ENCODE measurements at places on chromosomes 6 and 20.

- DNase-seq = no peak
Measured at GRCh38 chr6:66662196-66662595, 955.2 kb upstream of the EYS start.

- no peak for DNase-seq
Measured at GRCh38 chr20:21096321-21097043, 9.7 kb downstream of the LINC00237 start.

- no peak for DNase-seq
Measured at GRCh38 chr6:47680051-47680450, 18.3 kb upstream of the ADGRF4 start.

- no peak for DNase-seq
Measured at GRCh38 chr6:73282871-73283270, 19.9 kb upstream of the KHDC1 start.

- peak; percentile 60 for DNase-seq
Measured at GRCh38 chr20:35953387-35954199, 709 bp downstream of the SCAND1 start.

DNA sequence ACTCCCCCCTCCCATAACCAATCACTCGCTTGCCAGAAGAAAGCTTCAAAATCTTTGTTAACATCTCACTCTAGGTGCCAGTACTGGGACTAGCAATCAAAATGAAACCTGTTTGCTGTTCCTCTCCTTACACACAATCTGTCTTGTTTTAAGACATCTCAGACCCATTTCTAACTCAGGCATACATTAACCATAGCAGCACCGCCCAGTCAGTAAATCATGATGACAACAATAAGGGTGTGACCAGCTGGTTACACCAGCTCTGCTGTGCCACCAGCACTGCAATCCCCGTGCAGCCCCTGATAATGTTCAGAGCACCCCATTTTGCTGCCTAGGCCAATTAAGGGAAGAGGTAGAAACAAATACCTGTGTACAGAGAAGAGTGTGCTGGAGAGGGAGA lies 185.2 kb upstream of the TAB2 start:
- no peak for DNase-seq

GRCh38 chr6:36068012-36068392 lies 40.4 kb downstream of the MAPK14 start:
- no peak for DNase-seq

DNA sequence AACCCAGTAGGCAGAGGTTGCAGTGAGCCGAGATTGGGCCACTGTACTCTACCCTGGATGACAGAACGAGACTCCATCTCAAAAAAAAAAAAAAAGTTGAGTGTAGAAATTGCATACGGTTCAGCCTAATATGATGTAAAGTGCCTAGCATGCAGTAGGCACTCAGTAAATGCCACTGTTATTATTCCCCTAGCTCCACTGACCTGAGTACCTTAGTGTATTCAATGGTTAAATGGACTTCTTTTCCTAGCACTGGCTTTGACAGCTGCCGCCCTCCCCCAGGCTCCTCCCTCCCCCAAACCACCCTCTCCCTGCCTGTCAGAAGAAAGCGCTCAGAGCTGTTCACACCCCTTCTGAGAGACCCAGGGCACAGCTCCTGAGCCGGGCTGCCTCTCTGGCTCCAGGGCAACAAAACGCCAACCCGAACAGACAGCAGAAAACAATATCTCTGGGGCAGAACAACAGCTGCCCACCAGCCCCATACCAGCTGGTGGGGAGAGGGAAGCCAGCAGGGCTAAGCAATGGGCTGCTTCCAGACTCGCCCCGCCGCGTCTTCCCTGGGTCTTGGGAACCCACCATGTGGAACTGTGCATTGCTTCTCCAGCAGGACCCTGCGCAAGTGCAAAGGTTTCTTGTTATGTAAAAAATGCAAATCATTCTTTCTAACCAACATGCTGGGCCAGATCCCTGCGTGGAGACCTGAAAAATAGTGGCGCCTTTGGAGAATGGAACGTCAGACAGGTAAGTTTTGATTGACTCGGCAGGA lies 4.5 kb downstream of the CPNE5 start:
- no peak for DNase-seq

- DNase-seq = no peak
Measured at GRCh38 chr6:75024828-75025227, 181.0 kb downstream of the COL12A1 start.

GRCh38 chr6:170178561-170179477 lies 112.1 kb downstream of the DLL1 start:
- DNase-seq = no peak

DNA sequence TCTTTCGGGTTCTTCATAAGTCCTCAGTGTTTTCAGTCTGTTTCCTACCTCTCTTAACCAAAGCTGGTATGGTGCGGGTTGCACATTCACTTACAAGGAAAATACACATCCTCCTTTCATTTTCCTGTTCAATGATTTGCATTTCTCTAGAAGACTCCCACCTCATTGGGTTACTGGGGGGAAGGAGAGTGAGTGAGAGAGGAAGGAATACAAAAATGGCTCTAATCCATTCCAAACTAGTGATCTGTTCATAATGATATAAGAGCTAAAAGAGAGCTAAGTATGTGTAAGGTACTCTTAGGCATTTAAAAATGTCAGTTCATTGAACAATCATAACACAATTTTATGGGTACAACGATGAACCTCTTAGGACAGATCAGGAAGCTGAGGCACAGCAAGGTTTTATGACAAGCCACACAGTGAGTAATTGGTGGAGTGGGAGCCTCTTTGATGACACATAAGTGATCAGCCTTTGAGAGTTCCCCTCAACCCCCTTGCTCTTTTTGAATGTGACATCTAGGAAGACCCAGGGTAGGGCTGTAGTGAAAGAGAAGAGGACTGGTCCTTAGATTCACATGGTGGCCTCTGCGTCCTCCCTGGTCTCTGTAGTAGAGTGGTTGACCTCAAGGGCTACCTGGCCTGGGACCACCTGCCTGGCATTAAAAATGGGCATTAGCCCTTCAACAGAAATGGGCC lies 328.4 kb upstream of the SOX4 start:
- DNase-seq = no peak

GRCh38 chr20:48292806-48293205 lies 507.5 kb upstream of the SULF2 start:
- no peak for DNase-seq

- DNase-seq = no peak
Measured at GRCh38 chr20:21456207-21456606, 57.7 kb downstream of the NKX2-2 start.

- no peak for DNase-seq
Measured at GRCh38 chr6:126156973-126157372, 170.6 kb downstream of the TRMT11 start.

DNA sequence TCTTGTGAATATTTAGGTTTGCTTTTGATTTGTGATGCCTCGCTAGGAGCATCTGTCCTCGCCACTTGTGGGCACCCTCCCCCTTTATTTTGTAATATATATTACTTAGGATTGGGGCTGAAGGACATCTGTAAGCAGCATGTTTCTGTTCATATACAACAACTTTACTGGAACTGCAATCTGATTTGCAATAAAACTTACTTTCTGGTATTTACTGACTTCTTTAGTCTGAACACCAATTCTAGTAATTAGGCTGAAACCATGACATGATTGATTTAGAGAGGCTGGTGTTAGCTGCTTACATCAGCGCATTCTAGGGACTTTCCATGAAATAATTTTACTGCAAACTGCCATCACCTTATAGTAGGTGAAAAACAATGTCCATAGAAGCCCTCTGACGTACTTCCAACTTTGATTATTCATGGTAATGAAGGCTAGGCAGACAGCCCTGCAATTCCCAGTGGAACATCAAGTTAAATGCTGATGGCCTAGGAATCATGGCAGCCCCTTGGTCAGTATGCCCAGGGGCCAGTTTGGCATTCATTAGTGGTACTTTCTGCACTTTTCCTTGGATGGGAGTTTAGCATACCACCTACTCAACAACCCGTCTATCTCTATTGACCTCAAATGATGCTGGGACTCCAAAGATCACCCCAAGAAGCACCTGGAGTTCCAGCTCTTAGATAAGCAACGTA lies 132.9 kb upstream of the MCHR2 start:
- no peak for DNase-seq

DNA sequence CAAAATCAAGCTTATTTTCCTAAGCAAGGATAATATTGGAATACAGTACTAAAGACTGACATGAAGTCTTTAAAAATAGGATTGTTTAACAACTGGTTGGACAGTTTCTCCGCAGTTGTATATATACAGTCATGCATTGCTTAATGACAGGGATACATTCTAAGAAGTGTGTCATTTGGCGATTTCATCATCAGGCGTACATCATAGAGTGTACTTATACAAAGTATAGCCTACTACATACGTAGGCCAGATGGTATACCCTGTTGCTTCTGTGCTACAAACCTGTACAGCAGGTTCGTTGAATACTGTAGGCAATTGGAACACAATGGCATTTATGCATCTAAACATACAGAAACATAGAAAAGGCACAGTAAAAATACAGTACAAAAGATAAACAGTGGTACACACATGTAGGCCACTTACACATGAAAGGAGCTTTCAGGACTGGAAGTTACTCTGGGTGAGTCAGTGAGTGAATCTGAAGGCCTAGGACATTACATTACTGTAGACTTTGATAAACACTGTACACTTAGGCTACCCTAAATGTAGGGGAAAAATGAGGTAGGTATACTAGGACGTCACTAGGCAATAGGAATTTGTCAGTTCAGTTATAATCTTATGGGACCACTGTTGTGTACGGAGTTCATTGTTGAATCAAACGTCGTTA lies 20.1 kb downstream of the HECA start:
- DNase-seq = no peak

- DNase-seq = no peak
Measured at GRCh38 chr6:90159452-90159851, 137.2 kb downstream of the BACH2 start.

GRCh38 chr6:136535017-136535765 lies 15.0 kb downstream of the MAP7 start:
- no peak for DNase-seq

DNA sequence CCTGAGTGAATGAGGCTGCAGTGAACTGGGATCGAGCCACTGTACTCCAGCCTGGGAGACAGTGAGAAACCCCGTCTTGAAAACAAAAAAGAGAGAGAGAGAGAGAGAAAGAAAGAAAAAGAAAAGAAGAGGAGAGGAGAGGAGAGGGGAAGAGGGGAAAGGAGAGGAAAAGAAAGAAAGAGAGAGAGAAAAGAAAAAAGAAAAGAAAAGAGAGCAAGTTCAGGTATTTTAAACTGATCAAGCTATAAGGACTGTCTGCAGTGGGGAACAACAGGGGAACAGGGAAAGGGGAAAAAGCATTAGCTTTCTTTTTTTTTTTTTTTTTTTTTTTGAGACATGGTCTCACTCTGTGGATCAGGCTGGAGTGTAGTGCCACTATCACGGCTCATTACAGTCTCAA lies 2.5 kb downstream of the CGA start:
- DNase-seq = no peak

DNA sequence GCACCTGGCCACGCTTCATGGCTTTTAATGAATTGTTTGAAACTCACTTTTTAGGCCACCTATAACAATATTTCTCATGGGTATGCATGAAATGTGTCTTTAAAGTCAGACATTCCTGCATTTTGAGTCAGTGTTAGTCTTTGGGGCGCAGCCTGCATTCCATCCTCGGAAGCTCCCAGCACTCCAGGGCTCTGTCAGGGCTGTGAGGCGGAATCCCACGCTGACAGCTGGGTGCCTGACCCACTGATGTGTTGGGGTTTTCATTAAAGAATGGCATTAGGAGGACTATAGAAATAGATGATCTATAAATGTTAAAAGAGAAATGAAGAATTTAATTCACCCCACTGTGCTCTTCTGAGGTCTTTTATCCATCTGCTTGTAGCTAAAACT lies 16.2 kb upstream of the CLDN20 start:
- DNase-seq = no peak

GRCh38 chr6:6736791-6737654 lies 148.5 kb downstream of the LY86 start:
- no peak for DNase-seq

GRCh38 chr6:160028487-160029275 lies 59.8 kb downstream of the IGF2R start:
- no peak for DNase-seq

- no peak for DNase-seq
Measured at GRCh38 chr6:145453376-145453775, 281.9 kb downstream of the EPM2A start.

- DNase-seq = peak; percentile 13
Measured at GRCh38 chr20:17568972-17569521, 828 bp upstream of the DSTN start.

- DNase-seq = no peak
Measured at GRCh38 chr6:43495409-43495941, 14.7 kb downstream of the LRRC73 start.

DNA sequence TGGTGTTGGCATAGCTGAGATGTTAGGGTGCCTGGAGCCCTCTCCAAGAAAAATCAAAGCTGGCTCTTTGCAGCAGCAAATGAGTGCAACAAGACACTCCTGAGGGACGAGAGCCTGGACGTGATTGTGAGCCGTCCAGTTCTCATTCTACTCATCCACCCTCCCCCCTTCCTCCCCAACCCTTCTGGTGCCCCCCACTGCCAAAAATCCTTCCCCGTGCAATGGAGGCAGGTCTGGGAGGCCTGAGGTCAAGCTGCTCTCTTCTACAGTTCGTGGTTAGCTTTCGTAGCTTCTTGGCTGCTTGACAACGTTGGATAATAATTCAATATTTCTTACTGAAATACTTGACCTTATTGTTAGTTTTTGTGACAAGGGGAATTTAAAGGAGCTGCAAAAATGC lies 185.3 kb upstream of the SUPT3H start:
- DNase-seq = no peak

DNA sequence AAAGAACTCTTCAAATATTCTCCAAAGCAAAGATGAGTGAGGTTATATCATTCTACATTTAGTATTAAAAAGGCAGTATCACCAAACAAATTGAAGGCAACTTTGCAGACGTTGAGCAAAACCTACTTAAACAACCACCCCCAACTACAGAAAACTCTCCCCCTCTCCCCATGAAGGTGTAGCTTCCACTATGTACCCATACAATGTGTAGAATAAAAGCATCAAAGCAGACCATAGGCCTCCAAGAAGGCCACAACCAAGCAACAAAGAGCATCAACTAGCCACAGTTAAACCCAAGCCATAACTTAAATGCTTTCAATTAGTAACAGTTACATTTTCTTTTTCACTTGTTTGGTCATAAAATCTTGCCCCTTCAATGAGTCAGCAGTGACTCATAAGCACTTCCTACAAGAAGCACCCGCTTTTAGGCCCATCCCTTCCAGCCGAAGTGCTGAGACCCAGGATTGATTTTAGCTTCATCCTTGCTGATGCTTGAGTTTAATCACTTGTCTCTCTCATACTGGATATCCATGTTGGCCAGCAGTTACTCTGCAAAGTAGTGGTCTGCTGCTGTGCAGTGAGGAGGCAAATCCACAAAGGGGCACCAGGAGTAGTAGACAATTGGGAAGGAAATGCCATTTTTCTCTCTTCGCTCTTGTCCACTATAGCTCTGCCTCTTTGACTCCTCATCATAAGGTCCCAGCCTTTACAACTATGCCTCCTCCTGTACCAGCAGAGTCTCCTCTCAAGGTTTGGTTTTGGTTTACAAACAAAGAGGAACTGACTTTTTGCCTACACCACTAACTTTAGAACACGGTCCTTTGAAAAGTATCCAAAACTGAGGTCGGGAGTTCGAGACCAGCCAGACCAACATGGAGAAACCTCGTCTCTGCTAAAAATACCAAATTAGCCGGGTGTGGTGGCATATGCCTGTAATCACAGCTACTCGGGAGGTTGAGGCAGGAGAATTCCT lies 8.4 kb upstream of the NUP153 start:
- DNase-seq = no peak

GRCh38 chr20:59402681-59403080 lies 102.3 kb downstream of the EDN3 start:
- no peak for DNase-seq
